ENCODE measurements at places on chromosomes 7 and 10. TPM values are rescaled to one million over a fixed set of nuclear protein-coding genes. Genes with fewer than 3 reads are reported as not detected.

GRCh38 chr10:107740962-107741690 is 576.6 kb upstream of the SORCS1 start:
- DNase-seq = peak; percentile 63

GRCh38 chr10:62231371-62231770 is 37.3 kb downstream of the RTKN2 start:
- DNase-seq = peak; percentile 96

DNA sequence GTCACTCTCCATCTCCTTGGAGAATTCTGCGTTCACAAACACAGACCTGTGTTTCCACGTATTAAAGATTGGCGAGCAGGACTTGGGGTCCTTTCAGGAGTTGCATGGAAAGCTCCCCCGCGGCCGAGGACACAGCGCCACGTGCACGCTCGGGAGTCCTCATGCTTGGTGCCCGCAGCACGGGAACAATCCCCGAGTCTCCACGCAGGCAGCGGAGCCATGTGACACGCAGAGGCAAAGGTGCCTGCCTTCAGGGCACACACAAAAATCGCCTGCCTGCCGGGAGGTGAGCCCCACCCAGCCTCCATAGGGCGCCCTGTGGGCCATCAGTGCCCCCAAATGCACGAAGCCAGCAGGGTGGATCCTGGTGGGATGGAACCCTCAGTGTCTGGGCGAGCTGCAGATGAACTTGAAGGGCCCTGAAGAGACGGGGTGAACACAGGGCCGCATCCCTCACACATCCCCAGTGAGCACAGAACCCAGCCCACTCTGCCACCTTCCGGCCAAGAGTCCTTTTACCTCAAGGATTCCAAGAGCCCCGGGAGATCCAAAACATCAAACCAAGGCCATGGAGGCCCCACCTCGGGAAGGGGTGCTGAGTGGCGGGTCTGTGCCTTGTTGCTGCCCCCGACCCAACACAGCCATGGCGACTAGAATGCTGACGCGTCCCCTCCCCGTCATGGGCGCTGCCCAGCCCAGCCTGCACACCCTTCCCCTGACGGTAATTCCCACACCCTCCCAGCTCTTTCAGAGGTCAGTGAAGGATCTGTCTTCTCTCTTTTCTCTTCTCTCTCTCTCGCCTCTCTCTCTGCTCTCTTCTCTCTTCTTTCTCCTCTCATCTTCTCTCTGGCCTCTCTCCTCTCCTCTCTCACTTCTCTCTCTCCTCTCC is 55.9 kb downstream of the CFAP46 start:
- no peak for DNase-seq

GRCh38 chr7:135692055-135692454 is 29.7 kb downstream of the STMP1 start:
- no peak for DNase-seq

DNA sequence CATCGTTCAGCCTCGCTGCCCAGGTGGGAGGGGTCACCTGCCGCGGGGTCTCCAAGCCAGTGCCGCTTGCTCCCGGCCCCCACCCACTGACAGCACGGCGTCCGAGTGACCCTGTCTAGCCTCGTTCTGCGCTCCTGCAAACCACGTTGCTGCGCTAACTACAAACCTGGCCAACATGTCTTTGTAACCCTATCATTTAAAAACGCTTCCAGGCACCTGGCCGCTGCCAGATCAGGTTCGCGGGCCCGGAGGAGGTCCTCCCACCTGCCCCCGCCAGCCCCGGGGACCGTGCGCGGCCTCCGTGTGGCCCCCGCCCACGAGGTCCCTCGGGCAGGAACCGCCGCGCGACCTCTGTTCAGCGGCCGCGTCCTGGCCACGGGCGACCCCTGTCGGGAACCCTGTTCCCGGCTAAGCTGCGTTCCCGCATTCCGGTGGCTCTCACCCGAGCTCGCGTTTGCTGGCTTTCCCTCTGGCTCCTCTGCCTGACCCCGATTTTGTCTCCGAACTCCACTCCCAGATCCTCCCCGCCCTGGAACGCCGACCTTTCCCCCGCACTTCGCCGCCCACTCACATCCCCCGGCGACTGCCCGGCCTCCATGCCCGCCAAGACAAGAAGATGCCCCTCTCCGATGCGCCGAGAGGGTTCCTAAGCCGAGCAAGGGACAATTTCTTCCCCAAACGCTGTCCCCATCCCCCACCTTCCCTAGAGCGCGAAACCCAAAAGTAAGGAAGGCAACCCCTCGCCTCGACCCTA is 2.4 kb downstream of the SFMBT2 start:
- DNase-seq = no peak

- no peak for DNase-seq
Measured at GRCh38 chr7:120645966-120646365, 212.0 kb downstream of the TSPAN12 start.

DNA sequence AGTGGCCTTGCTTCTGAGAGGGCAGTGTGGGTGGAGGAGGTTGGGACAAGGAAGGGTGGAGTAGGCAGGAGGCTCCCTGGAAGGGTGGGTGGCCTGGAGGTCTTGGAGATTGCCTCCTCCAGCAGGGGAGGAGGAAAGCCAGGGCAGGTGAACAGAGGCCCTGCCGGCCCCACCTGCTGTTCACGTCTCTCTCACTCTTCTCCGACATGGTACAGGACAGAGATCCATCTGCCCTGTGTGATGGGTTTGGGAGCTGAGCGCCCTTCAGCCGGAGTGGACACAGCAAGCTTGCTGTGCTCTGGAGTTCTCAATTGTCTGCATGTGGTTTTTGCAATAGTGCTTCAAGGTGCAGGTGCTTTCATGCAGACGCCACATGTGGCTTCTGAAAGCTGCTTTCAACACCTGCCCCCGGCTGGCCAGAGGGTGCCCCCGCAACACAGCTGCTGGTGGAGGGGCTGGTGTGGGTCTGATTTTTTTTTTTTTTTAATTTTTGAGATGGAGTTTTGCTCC is 82.8 kb upstream of the GNA12 start:
- DNase-seq = no peak

GRCh38 chr7:71612911-71613310 is 481.0 kb downstream of the GALNT17 start:
- DNase-seq = no peak

GRCh38 chr7:128215739-128216138 is 25.3 kb upstream of the LEP start:
- DNase-seq = peak; percentile 59

- DNase-seq = no peak
Measured at GRCh38 chr7:125661677-125662076, 732.1 kb upstream of the POT1 start.

- peak; percentile 93 for DNase-seq
Measured at GRCh38 chr10:17056781-17057428, 72.7 kb downstream of the CUBN start.

DNA sequence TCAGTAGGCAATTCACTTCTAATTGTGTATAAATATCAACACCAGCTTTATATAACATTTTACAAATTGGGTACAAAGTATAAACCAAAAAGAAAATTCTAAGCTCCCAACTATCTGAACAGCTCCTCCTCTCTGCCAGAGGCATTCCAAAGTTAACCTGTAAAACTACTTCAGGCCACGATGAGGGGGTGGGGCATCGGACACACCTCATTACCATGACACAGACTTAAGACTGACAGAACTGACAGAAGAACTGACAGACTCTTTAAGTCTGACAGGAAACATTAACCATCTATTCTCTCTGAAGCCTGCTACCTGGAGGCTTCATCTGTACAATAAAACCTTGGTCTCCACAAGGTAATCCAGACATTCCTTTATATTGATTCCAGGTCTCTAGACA is 12.3 kb downstream of the ESYT2 start:
- DNase-seq = no peak

GRCh38 chr10:43461950-43462349 is 25.0 kb downstream of the ZNF487 start:
- peak; percentile 94 for DNase-seq

GRCh38 chr7:75960372-75960771 is 34.0 kb downstream of the TMEM120A start:
- no peak for DNase-seq

DNA sequence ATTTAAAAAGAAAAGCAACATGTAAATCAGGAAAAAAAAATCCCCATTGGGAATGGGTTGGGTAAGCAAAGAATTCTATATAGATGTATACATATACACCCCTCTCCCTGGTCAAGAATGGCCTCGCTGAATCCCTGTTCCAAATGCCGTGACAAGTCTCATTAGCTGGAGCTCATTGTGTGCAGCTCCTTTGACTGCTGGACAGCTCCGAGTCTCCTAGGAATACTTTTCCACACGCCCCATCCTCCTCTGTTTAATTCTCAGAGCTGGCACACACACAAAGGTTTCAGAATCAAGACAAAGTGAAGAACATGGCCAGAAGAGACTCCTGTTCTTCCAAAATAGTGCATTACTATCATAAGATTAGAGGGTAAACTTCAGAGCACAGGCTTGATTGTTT is 130.9 kb upstream of the MKLN1 start:
- peak; percentile 47 for DNase-seq

- peak; percentile 92 for DNase-seq
Measured at GRCh38 chr7:98841179-98841997, 28.4 kb downstream of the TMEM130 start.

- no peak for DNase-seq
Measured at GRCh38 chr7:37826825-37827224, 21.6 kb upstream of the NME8 start.

GRCh38 chr7:141949451-141949850 is 2.7 kb upstream of the CLEC5A start:
- no peak for DNase-seq

GRCh38 chr7:116736927-116737715 is 65.1 kb downstream of the MET start:
- DNase-seq = peak; percentile 54

DNA sequence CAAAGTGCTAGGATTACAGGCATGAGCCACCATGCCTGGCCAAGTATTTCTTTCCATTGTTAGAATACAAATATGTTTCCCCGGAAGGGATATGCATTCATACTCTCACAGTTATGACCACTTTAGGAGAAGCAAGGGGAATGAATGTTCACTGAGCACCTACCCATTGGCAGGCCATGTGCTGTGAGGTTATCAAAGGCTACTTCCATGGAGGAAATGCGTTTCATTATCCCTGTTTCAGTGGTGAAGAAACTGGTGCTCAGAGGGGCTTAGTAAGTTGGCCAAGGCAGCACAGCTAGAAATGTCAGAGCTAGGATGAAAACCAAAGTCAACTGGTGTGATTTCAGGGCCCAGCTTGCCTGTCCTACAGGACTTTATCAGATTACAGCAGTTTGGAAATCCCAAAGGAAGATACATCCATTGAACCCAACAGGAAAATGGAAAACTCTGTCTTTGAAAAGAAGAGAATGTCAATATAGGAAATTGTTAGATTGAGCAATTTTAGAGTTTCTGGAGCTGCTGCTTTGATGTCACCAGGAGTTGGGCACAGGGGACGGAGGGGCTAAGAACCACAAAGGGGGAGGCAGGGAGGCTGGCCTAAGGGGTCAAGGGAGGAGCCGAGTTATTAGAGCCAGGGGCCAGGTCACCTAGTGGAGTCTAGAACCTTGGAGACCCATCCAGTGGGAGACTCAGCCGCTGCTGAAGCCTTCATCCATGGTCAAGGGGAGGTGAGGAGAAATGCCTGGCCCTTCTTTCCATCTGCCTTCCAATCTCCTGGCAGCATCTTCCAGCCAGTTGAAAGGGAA is 319.8 kb downstream of the FRMD4A start:
- DNase-seq = no peak

GRCh38 chr10:35331894-35332640 is 4.2 kb upstream of the CCNY start:
- peak; percentile 93 for DNase-seq

GRCh38 chr10:123160311-123160980 is 6.2 kb downstream of the BUB3 start:
- no peak for DNase-seq

DNA sequence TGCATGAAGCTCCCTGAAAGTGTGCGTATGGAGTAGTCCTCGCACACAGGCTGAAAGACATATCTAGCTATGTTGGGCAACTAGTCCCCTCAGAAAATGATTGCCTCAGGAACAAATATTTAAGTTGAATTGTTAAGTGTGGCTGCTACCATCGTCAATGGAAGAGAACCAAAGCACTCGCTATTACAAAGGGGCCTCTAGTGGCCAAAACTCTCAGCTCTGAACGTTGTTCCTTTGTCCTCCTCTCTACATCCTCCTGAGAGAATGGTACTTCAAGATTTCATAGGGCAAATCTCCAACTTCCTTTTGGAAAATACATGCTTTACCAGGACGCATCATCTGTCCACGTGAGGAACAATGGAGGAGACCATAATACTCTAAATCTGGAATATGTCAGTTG is 209.9 kb downstream of the NRG3 start:
- DNase-seq = no peak

DNA sequence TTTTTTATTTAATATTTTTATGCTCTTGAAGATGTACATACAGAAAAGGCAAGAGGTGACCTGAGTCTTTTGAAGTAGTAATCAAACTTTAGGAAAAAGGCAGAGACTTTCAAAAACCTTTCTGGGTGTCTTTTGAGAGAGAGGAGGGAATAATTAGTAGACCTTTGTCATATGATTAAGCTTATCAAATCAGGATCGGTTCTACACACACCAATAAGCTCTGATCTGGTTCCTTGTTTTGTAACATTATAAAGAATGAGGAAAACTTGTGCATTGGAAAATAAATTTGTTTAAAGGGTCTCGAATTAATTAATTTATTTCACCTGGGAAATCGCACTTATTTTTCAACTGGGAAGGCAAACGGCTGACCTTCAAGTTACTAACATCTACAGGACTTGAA is 11.9 kb downstream of the TWIST1 start:
- DNase-seq = no peak

- peak; percentile 65 for DNase-seq
Measured at GRCh38 chr7:127995156-127995880, 35.9 kb downstream of the LRRC4 start.

DNA sequence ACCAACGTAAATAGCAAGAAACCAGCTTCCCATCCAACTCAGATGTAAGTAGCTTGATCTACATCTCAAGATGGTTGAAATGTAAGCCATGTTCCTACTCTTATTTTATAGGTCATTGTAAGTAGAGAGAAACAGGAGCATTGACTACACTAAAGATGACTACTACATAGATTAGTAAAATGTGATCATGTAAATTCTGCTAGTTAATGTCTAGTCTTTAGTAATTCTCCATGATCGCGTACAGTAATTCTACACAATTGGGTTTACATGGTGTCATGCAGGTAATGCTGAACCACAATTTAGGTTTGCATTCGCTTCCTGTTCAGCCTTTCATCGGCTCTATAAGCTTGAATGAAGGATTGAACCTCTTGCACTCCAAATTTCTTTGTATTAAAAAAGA is 14.9 kb upstream of the SFMBT2 start:
- DNase-seq = no peak

DNA sequence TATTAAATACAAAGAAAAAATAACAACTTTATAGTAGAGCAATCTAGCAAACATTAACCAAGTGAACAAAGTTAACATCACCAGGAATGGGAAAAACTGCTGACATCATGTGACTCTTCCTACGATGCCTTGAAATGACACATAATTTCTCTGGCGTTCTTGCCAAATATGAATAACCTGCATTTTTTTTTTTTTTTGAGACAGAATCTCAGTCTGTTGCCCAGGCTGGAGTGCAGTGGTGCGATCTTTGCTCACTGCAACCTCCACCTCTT is 126.5 kb upstream of the VKORC1L1 start:
- peak; percentile 72 for DNase-seq

LBX1 gene
- 0.08 TPM for total RNA-seq

HTR5A gene
- total RNA-seq = not detected

GIMAP8 gene
- total RNA-seq = 0.09 TPM

CHST3 gene
- total RNA-seq = 19.3 TPM

HKDC1 gene
- total RNA-seq = 0.16 TPM

OR6V1 gene
- not detected for total RNA-seq

PODXL gene
- total RNA-seq = 2.3 TPM

PPIF gene
- total RNA-seq = 29.6 TPM
